ENCODE measurements at places on chromosomes 13 and 19.

DNA sequence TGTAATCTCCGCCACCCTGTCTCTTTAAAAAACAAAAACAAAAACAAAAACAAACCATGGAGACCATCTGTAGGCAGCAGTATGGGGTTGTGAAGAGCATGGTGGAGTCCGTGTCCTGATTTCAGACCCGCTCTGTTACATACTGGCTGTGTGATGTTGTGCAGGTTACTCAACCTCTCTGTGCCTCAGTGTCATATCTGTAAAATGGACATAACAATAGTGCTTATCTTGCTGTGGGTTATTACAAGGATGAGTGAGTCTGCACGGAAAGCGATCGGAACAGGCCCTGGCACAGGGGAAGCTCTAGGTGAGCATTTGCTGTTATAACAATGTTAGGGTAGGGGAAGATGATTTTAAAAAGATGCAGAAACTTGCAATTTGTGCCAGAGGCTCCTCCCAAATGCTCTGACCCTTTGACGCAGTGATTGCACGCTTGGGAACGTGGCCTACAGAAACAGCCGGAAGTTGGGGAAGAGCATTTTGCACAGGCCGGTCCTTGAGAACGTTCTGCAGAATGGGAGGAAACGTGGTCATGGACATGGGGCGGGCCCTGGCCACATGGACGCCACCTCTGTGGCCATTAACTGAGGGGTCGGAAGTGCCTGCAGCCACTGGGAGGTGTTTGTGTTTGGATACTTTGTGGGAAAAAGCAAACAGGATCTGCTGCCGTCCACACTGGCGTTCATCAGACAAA, 15.7 kb upstream of the SELENOW start:
- DNase-seq, result no peak

GRCh38 chr13:73849292-73849691, 284.9 kb downstream of the KLF12 start:
- DNase-seq, result no peak

GRCh38 chr19:35990771-35991730, 3.9 kb upstream of the SDHAF1 start:
- no peak for DNase-seq

DNA sequence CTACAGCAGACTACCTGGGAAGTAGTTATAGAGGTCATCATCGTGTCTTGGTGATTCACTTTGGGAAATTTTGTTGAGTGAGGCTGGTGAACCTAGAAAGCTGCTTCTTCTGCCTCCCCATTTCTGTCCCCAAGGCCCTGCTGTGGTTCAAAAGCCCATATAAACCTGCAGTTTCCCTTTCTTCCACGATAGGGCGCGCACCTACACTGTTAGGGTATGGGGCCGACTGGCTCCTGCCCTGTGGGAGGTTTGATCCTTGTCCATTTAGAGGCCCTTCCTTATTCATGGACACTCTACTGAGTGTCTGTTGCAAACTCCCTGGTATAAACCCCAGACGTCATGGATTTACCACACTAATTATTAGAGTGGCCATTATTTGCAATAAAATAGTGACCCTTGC, 191.8 kb downstream of the GGACT start:
- no peak for DNase-seq

GRCh38 chr19:49645592-49645991, 3.6 kb downstream of the SCAF1 start:
- no peak for DNase-seq

DNA sequence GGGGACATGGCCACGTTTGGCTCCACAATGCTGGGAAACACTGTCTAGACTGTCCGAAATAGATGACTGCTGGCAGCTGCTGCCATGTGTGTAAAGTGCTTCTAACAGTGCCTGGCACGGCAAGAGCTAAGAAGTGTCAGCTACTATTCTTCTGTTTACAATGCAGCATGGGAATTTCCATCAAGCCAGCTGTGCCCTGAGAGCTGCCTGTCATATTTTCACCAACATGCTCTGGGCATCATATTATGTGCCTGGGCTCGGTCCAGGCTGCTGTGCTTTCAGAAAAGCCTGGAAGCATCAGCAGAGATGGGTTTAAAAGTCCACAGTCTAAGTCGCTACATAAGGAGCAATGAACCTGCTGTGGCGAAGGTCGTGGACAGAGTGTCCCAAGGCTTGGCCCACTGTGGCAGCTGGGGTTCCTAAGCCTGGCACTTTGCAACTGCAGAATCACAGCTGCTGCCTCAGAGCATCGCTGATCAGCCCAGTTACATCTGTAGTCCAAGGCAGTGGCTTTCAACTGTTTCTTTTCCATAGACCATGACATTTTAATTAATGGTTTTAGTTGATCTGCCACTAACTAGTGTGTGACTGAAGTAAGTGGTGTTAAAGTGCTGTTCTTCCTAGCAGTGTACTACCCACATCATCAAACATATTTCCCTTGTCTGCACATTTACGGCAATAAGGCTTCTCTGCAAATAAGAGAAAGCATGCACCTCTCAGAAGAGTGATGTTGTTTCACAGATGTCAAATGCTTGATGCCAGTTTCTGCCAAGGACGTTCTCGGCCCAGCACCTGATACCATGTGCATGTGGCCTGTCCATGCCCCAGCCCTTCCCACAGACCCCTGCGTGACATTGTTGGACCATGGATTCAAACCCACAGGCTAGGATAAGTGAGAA, 95.7 kb upstream of the C1QTNF9B start:
- no peak for DNase-seq

DNA sequence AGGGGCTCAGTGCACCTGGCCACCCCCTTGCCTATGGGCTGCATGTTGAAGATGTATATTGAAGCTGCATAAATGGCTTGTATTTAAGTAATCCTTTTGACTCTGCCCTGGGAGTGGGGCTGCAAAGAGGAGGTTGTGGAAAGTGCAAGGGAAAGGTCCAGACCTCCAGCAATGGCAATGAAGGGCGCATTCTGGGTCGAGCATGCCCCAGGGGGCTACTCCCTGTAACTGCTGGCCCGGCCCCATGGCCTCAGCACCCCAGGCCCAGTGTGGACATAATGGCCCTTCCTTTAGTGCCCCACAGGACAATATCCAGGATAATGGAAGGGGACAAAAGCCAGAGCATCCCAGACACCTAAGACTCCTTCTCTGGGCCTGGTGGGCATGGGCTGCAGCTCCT, 43.1 kb upstream of the CHST8 start:
- no peak for DNase-seq

GRCh38 chr13:103605546-103606326, 539.5 kb upstream of the SLC10A2 start:
- DNase-seq, result no peak

GRCh38 chr13:111911754-111912452, 155.0 kb upstream of the SOX1 start:
- DNase-seq, result no peak

GRCh38 chr13:24863748-24864540, 100.0 kb downstream of the RNF17 start:
- no peak for DNase-seq

- no peak for DNase-seq
Measured at GRCh38 chr13:100753376-100753775, 78.8 kb upstream of the TMTC4 start.

- no peak for DNase-seq
Measured at GRCh38 chr19:29966588-29967249, 24.7 kb downstream of the URI1 start.

DNA sequence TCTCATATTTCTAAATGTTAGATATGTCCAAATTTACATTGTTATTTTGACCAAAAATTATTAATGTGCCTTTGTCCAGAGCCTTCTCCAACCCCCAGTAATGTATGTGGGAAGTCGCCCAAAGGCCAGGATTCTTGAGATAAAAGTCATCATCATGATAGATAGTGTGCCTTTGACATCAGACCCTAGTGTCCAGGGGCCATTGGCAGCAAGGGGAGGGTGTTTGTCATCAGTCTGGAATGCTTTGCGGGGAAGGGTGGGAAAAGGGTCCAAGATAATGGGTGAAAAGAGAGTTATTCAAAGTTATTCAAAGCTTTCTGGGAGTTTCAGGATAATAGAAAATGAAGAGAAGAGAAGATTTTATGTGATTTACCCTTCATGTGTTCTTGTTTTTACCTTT, 909.5 kb upstream of the GPC6 start:
- DNase-seq, result no peak

GRCh38 chr19:29843180-29844051, 31.6 kb downstream of the CCNE1 start:
- DNase-seq, result no peak

- peak; percentile 12 for DNase-seq
Measured at GRCh38 chr13:26941345-26942174, 181.0 kb upstream of the GPR12 start.

GRCh38 chr19:18897094-18898029, 1.4 kb upstream of the CERS1 start:
- DNase-seq, result no peak

GRCh38 chr13:42478531-42479156, 95.3 kb upstream of the TNFSF11 start:
- no peak for DNase-seq

DNA sequence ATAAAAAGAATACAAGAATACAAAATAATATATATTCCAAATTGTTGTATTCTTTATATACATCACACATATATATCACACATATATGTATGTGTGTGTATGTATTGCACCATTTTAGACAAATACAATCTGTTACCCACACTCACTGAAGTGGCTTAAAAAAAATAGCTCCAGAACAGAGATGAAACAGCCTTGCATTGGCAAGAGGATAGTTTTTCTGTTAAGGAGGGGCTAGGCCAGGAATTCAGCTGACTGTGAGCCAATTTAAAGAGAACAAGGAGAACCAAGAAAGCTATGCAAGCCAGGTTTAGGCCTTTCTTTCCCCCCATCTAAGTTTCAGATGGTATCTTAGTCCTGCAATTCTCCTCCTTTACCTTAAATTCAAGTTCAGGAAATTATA, 257.5 kb downstream of the MZT1 start:
- no peak for DNase-seq

DNA sequence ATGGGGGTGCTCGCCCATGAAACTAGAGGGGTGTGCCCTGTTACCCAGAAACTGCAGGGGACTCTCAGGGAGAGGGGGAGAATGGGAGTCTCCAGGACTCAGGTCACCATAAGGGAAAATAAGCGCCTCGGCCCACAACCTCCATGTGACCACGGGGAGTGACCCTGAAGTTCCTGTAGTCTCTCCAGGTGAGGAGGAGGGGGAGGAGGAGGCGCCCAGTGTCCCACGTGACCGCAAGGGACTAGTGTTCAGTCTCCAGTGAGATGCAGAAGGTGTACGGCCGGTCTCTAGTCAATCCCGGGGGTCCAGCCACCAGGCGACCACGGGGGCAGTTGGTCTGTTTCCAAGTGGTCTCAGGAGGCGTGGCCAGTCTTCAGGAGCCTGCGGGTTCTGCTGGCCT, 16.0 kb downstream of the TM6SF2 start:
- DNase-seq, result no peak

DNA sequence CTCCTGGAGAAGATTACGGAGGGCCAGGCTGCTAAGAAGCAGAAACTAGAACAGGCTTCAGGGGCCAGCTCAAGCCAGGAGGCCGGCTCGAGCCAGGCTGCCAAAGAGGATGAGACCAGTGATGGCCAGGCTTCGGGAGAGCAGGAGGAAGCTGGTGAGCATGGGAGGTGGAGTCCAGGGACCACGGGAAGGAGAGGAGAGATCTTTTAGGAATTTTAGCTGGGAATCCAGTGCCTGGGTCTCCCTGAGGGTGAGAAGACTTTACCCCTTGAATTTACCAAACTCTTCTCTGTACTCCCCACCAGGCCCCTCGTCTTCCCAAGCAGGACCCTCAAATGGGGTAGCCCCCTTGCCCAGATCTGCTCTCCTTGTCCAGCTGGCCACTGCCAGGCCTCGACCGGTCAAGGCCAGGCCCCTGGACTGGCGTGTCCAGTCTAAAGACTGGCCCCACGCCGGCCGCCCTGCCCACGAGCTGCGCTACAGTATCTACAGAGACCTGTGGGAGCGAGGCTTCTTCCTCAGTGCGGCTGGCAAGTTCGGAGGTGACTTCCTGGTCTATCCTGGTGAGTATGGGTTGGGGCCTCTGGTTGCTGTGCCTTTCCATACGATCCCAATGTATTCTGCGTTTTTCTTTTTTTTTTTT, 824 bp downstream of the TSEN34 start:
- DNase-seq, result no peak

DNA sequence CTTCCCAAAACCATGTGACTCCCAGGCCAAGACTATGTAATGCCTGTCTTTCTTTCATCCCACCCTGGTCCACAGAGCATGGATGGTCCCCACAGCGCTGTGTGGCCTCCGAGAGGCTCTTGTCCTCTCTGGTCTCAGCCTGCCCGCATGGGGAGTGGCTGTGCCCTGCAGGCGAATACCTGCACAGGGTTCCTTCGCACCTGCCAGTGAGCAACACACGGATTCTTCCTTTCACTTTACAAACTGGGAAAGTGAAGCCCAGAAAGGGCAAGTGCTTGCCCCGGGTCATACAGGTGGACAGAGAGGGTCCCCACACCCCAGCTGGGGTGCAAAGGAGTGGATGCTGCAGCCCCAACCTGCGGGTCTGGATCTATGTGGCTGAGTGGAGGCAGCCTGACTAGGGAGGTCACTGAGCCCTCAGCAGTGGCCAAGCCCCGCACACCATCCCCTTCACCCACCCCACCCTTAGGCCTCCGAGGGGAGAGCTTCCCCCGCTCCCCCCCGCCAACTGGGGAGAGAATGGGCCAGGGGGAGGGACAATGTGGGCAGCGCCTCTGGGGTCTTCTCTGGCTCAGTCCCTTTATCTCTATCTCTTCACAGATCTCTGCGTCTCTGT, 747 bp upstream of the MARK4 start:
- DNase-seq, result no peak

- no peak for DNase-seq
Measured at GRCh38 chr13:73141292-73141771, 82.5 kb downstream of the KLF5 start.

- no peak for DNase-seq
Measured at GRCh38 chr13:73074014-73074413, 15.2 kb downstream of the KLF5 start.

DNA sequence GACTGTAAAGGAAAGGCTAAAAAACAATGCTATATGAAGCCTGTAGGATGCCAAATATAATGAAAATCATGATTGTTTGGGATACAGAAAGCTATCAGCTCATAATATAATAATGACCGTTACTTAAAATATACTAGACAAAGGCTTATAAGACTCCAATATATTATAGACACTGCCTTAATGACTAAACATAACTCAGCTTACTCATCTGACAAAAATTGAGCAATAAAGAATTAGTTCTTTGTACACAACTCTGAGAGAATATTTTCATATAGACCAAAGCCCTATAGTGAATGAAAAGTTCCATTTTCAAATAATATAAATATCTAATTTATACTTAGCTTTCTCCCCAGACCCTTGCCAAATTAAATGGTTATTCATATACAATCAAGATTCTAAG, 283.3 kb downstream of the DIAPH3 start:
- DNase-seq, result no peak

GRCh38 chr13:46679369-46680120, 117.4 kb downstream of the ESD start:
- DNase-seq, result no peak

- no peak for DNase-seq
Measured at GRCh38 chr13:67004511-67004910, 225.6 kb downstream of the PCDH9 start.

GRCh38 chr19:7512400-7512851, 3.5 kb upstream of the ZNF358 start:
- no peak for DNase-seq

GRCh38 chr13:79043208-79043607, 362.8 kb downstream of the RBM26 start:
- no peak for DNase-seq

- DNase-seq, result no peak
Measured at GRCh38 chr19:53896682-53897081, 12.4 kb upstream of the CACNG7 start.
